ENCODE measurements at places on chromosomes 4 and X. TPM values are rescaled to one million over a fixed set of nuclear protein-coding genes. Genes with fewer than 3 reads are reported as not detected.

GRCh38 chr4:148530114-148530513 lies 87.9 kb upstream of the NR3C2 start:
- DNase-seq = no peak

GRCh38 chr4:52883183-52883621 lies 21.1 kb downstream of the RASL11B start:
- no peak for DNase-seq

GRCh38 chrX:108304757-108305156 lies 133.5 kb downstream of the COL4A6 start:
- DNase-seq = no peak

DNA sequence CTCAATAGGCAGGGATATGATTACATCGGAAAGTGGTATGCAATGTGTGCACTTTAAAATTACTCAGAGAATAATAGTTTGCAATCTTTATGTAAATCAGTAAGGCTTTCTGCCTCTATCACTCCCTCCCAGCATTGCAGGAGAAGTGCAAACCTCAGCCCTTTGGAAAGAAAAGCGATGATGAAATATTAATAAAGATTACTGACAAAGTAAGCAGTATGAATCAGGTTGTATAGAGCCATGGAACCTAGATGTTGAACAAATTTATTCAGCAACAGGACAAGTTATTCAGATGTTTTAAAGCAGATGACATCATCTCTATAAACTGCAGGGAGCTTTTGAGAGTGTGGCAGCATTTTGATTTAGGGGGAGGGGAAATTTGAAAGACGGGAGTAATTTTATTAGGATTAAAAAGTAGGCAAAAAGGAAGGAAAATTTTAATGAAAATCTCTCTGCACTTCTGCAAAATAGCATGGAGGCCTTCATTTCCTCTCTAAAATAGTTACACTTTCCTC lies 631.7 kb upstream of the GRIA3 start:
- DNase-seq = peak; percentile 35

DNA sequence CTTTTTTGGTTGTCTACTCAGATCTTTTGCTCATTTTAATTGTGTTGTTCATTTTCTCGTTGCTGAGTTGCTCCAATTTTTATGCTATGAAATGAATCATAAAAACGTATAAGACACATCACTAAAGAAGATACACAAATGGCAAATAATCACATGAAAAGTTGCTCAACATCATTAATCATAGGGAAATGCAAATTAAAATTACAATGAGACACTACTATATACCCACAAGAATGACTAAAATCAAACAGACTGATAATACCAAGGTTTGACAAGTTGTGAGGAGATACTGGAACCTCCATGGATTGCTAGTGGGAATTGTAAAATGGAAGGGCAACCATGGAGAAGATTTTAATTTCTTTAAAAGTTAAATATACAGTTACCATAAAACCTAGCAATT lies 17.0 kb downstream of the GSTCD start:
- DNase-seq = no peak

- DNase-seq = no peak
Observed at GRCh38 chr4:173152104-173152503, 16.5 kb upstream of the GALNT7 start.

DNA sequence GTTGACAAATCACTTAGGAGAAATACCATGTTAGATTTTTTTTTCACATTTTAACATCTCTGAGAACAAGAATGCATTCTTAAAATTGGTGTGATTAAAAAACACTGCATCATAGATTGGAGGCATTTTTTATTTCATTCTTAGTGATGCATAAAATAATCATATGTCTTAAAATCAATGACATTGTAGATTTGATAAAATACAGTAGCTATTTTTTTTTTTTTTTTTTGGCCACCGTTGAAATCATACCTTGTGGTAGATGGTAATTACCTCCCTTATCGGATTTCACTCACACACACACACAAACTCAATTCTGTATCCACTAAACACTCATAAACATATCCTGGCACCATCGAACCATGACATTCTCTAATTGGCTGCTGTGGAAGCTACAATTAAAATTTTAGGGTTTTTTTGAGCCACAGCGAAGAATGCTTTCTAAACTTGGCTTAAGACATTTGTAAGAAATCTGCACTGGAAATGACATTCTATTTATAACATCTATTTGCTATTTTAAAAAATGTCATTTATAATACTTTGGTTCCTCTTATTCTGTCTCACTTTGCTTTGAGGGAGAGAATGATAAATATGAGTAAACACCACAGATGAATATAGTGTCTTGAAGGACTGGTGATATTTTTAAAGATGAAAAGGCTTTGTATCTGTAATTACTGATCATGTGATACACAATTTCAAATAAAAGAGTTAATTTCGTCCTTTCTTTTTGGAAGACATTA lies 60.1 kb downstream of the CCSER1 start:
- no peak for DNase-seq

GRCh38 chr4:135338181-135338580 lies 1136.6 kb upstream of the PABPC4L start:
- no peak for DNase-seq

- DNase-seq = no peak
Observed at GRCh38 chr4:13542577-13543031, 1.7 kb downstream of the NKX3-2 start.

- no peak for DNase-seq
Observed at GRCh38 chrX:121479406-121479805, 432.0 kb downstream of the GLUD2 start.

DNA sequence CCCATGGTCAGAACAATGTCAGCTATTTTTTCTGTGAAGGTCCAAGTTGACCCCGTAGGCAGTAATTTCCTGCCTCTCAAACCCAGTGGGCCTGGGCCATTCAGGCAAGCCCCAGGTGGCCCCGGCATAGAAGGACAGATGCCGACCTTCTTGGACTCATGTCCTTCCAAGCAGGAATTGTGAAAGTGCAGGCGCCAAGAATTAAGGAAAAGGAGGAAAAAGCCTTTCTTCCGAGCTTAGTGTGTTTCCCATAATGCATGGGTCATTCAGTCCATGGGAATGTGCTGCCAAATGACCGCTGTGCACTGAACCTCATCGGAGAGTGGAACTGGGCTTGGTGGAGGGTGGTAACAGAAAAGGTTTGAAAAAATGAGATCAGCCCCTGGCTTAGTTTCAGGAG lies 196.5 kb upstream of the HS3ST1 start:
- no peak for DNase-seq

DNA sequence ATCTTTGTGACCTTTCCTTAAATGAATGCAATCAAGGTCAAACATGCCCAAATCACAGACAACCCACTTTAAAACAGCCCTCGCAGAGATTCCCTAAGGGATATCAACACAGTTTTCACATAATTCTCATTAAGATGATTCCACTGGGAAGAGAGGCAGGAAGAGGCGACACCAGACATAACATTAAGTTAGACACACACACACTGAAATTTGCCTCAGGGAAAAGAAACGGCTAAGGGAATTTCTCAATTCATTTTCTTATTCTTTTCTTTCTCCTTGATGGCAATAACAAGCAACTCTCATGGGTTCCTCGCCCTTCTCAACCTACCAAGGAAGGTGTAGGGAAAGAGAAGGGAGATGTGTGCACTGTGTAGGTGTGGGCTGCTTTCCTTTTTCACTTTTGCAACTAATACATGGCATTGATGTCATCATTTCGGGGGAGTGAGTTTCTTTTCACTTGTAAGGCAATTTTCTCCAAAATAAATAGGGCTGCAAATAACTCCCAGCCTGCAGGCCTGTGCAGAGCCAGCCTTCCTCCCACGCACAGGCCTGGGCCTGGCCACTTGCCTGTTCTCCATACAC lies 41.4 kb downstream of the SOD3 start:
- no peak for DNase-seq

GRCh38 chrX:151206871-151207270 lies 30.5 kb downstream of the GPR50 start:
- no peak for DNase-seq

Gene TMEM156
- 0.59 TPM for total RNA-seq

Gene SUPT20HL2
- not detected for total RNA-seq

Gene NHS
- 8.1 TPM for total RNA-seq

Gene MAGEC2
- total RNA-seq = not detected

Gene ODAPH
- total RNA-seq = 55.3 TPM

Gene GNRHR
- total RNA-seq = not detected

Gene NDST4
- not detected for total RNA-seq

Gene TMPRSS11F
- total RNA-seq = not detected
